ENCODE measurements at places on chromosomes 4 and X.

- DNase-seq: no peak
Observed at GRCh38 chrX:155246748-155247147, 17.5 kb downstream of the RAB39B start.

DNA sequence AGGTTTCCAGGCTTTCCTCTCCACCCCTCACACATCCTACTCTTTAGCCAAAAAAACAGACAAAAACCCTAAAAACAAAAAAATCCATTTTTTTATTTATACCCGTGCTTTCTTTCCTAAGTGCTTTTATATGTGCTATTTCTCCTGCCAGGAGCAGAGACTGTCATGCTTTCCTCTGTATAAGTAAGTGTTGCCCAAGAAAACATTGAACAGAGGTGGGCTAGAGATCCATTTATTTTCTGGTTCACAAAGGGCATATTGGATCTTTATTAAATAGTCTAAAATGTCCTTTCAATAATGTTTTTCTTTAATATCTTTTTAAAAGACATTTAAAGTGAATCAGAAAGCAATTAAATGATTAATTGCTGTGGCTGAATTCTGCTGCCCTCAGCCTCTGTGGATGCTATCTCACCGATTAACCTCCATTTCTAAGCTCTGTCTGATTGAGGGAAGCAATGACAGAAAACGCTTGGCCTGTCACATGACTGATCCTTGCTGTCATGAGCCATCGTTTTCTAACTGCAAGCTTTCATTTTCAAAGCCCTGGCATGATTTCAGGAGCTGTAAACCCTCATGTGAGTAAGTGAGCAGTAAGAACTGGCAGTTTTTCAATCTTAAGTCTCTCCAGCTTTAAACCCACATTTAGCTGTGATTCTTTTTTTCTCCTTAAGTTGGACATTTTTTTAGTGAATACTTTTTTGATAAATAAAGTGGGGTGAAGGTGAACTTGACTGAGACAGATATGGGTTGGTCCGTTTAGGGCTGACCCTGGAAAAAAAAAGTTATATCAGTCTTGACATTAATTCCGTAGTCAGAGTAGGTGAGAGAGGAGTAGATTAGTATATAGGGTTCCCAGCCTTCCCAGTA, 180.7 kb upstream of the PGRMC2 start:
- peak; percentile 3 for DNase-seq

GRCh38 chr4:3280466-3280865, 12.4 kb upstream of the RGS12 start:
- no peak for DNase-seq

GRCh38 chr4:140603286-140603685, 34.5 kb upstream of the UCP1 start:
- no peak for DNase-seq

GRCh38 chr4:119841361-119841760, 212.8 kb upstream of the PDE5A start:
- DNase-seq: no peak

DNA sequence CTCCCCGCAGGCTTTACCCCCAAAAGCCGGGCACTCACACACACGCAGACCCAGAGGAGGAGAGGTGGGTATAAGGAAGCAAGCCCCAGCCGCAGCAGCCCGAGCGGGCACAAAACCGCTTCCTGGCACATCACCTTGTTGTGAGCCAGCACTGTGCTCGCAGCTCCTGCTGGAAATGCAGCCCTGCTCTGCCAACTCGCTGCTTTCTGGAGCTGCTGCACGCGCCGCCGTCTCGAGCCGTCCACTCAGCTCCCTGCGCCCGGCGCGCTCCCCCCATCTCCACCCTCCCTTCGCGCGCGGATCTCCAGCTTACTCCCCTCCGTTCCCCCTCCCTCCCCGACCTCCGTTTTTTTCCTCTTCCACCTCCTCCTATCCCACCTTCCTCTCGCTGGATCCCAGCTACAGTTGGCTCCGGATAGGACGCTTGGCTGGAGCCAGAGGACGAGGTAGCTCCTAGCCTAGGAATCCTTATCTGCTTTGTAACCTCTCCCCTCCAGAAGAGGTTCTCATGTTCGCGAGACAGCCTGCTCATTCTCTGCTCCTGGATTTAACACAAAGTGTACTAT, at the start of gene SPOCK3:
SPOCK3 (minus strand) TSS at position 179 of the 566 bp plus-strand sequence.
- peak; percentile 33 for DNase-seq

DNA sequence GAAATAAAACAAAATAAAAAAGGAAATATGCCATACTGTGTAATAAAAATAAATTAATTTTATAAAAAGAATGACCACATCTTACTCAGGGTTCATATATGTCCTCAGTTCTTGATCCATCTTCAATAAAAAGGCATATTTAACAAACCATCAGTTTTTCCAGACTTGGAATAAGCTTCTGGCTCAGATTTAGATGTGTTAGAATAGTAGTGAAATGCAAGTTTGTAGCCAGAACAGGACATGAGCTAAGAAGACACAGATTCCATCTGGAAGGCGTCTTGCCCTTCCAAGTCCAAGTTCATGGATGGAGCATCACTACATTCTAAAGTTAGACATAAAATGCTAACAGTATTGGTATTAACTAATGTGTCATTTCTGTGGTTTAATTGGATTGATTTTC, 10.3 kb upstream of the LSM6 start:
- DNase-seq: no peak

- DNase-seq: no peak
Observed at GRCh38 chr4:87011340-87012034, 76.7 kb downstream of the AFF1 start.

DNA sequence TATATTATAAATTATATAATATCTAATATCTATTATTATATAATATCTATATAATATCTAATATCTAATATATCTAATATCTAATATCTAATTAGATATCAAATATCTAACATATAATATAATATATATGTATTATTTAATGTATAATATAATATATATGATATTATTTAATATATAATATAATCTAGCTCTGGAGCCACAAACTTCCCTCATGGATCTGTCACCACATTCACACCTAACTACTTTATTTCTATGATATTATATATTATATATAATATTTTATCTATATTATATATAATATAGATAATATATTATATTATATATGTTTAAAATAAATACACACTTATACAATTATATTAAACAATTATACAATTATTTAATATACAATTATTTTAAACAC, 667.5 kb downstream of the KCTD8 start:
- no peak for DNase-seq

- no peak for DNase-seq
Observed at GRCh38 chrX:115957862-115958490, 212.6 kb upstream of the AGTR2 start.

DNA sequence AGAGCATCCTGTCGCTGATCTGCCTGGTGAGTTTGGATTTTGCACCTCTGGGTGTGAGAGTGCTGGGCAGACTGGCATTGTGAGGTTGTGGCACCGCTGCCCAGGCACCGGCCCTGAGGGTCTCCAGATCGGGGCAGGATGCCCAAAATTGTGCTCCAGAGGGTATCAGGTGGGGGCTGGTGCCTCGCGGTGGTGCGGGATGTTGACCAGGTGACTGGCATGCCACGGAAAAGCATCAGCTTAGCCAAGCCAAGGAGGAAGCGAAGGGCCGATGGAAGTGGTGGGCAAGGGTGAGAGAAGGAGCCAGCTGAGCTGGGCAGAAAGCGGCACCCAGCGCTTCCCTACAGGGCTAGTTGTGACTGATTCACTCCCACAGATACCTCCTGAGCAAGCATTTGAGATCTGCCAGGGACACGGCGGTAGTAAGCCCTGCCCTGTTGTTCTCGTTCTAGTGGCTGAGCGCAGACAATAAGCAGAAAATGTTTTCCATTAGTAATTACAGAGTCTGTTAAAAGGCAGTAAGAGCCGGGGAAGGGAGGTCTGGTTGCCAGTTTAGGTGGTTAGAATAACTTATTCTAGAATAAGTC, 809 bp downstream of the ZFP92 start:
- DNase-seq: peak; percentile 67

- DNase-seq: peak; percentile 68
Observed at GRCh38 chr4:5890063-5890727, 2.7 kb downstream of the CRMP1 start.

- no peak for DNase-seq
Observed at GRCh38 chr4:116598155-116598979, 487.0 kb downstream of the TRAM1L1 start.

DNA sequence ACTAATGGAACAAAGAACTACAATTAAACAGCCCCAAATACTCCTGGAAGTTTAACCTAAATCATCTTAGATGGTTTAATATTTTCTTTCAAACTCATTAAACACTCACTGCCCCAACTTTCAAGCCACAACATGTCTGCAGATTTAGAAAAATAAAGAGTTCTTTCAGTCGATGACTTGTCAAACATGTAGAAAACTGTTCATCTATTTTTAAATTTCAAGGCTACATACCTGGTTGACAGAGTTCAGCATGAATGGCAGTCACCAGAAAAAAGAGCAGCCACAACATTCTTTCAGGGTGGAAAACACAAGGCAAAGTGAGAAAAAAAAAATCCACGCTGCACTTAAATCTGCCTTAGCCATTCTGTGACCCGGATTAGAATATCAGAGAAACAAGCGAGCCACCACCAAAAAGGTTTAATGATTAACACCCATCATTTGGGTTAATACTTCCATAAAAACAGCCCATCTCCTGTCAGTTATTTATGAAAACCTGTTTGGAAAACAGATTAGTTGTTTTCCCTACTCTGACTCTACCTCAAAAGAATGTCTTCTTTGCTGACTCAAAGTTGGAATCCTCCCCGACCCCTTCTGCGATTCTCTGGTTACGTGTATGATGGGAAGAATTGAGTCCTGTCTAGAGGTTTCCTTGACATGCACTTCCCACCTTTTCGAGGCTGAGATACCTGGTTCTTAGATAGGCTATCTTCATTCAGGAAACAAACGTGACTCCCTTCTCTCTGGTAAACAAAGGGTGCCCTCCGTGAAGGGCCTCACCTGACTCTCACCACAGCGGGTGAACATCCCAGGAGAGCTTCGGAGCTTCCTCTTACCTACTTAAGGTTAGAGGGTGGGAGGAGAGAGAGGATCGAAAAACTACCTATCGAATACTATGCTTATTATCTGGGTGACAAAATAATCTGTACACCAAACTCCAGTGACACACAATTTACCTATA, at the start of gene CLTRN:
CLTRN (minus strand) TSS at position 319 of the 958 bp plus-strand sequence; CDS start at position 289, 30 bp downstream.
- DNase-seq: no peak

- no peak for DNase-seq
Observed at GRCh38 chr4:3745886-3746656, 20.1 kb upstream of the ADRA2C start.
